IPS DF 6.9 (cell line): ENCODE measurements at places on chromosomes 2 and 18.

GRCh38 chr2:102262216-102263129, 48.9 kb upstream of the IL1RL1 start:
- no peak for DNase-seq

- peak; percentile 37 for DNase-seq
These were observed 22.3 kb downstream of the IL1B start for GRCh38 chr2:112814278-112814677.

DNA sequence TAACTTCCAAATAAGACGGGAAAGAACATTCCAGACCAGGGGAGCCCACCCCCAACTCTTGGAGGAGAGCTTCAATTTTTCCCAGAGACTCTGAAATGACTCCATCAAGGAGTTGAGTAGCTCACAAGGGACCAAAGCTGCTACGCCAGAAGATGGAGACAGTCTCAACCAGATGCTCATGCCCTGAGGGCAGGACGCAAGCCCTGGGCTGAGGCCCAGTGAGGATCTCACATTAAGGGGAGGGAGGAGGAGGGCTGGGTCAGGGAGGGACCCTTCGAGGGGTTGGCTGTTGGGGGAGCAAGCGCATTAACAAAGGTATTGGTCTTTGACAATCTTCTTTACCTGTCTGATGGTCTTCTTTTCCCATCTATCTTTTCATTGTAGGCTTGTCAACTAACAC, 141.3 kb upstream of the SLC1A4 start:
- no peak for DNase-seq

DNA sequence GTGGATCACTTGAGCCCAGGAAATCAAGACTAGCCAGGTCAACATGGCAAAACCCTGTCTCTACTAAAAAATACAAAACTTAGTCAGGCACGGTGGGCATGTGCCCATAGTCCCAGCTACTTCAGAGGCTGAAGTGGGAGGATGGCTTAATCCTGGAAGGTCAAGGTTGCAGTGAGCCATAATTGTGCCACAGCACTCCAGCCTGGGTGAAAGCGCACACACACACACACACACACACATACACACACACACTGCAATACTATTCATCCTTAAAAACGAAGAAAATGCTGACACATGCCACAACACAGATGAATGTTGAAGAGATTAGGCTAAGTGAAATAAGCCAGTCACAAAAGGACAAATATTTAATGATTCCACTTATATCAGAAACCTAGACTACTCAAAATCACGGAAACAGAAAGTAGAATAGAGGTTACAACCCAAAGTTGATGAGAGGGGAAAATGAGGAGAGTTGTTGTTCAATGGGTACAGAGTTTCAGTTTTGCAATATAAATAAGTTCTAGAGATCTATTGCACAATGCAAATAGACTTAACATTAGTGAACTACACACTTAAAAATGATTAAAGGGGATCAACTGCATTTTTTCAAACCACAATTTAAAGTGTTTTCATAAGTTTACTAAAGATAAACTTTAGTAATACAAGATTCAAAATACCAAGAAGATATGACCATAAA, 114.5 kb downstream of the USP34 start:
- DNase-seq: no peak

DNA sequence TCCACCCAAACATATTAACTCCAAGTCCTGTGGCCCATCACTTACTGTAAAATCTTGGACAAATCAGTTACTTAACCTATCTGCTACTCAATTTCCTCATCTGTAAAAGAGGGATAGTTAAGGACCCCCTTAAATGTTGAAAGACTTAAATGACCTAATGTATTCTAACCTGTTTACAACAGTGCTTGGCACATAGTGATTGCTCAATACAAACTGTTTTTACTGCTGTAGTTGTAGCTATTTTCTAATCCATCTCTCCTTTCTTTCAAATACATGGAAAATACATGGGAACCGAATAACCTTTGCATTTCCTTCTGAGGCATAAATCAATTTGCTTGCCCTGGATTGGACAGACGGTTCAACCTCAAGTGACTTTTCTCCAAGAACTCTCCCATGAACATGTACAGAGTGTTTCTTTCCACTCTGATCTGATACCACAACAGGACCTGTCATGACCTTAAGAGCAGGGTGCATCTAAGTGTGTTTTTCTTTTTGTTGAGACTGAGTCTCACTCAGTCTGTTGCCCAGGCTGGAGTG, 2.7 kb downstream of the LNPK start:
- no peak for DNase-seq

DNA sequence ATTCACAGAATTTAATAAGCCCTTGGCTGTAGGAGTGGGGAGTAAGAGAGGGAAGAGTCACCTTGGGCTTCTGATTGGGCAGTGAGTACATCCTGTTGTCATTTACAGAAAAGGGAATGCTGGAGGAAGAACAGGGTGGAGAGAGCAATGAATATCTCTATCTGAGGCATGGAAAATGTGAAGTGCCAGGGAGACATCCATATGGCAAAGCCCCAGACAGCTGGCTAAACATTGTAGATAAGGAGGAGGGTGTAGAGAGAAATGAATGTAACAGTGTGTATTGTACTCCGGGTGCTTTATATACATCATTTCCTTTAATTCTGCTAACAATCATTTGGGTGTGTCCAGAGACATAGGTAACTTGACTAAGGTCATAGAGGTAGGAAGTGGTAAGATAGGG, 103.5 kb downstream of the UPP2 start:
- no peak for DNase-seq

- no peak for DNase-seq
These were observed 1118.8 kb upstream of the ZEB2 start for GRCh38 chr2:145638675-145639074.

GRCh38 chr2:66443186-66443978, 8.5 kb downstream of the MEIS1 start:
- DNase-seq: no peak
